Activated CD8-positive, alpha-beta T cell treated with anti-CD3 and anti-CD28 coated beads, Interleukin-2, amount 10 ng/mL, durations not matched to agents 7 days and 5 days (primary cell): ENCODE measurements at places on chromosomes 1 and 21. TPM values are rescaled to one million over a fixed set of nuclear protein-coding genes. Genes with fewer than 3 reads are reported as not detected.

Gene S100A7A
- total RNA-seq = not detected

Gene SORT1
- 14.0 TPM for total RNA-seq

Gene LCA5L
- total RNA-seq = 0.47 TPM

Gene HCRTR1
- total RNA-seq = not detected

Gene SPRR2D
- total RNA-seq = not detected

Gene PDZK1
- total RNA-seq = 0.34 TPM

Gene BTBD19
- total RNA-seq = 4.5 TPM

Gene RGS18
- 0.40 TPM for total RNA-seq

Gene THEM4
- 29.8 TPM for total RNA-seq

Gene ZNF648
- not detected for total RNA-seq

Gene ALDH9A1
- total RNA-seq = 48.2 TPM

Gene PGLYRP4
- not detected for total RNA-seq

Gene RAVER2
- total RNA-seq = 0.70 TPM

Gene STMN1
- total RNA-seq = 781 TPM

Gene C2CD2
- total RNA-seq = 5.5 TPM

Gene VAV3
- total RNA-seq = 5.2 TPM

Gene OR2M3
- not detected for total RNA-seq

Gene DCDC2B
- total RNA-seq = not detected

Gene TENT5C
- 20.7 TPM for total RNA-seq

Gene SLC1A7
- not detected for total RNA-seq

Gene MRAP
- not detected for total RNA-seq

Gene ADAMTS5
- not detected for total RNA-seq

Gene TRIM17
- 2.8 TPM for total RNA-seq

Gene KRTAP7-1
- not detected for total RNA-seq

Gene NBPF6
- total RNA-seq = not detected

Gene IL20
- total RNA-seq = not detected

Gene HOOK1
- 6.2 TPM for total RNA-seq

Gene LMX1A
- total RNA-seq = not detected

Gene EVA1C
- 3.5 TPM for total RNA-seq

Gene CBS
- total RNA-seq = 55.2 TPM

Gene LY9
- 24.7 TPM for total RNA-seq

Gene FGR
- total RNA-seq = 0.08 TPM

Gene WLS
- total RNA-seq = not detected

Gene HRNR
- not detected for total RNA-seq

Gene OR6K3
- not detected for total RNA-seq

Gene CD1B
- total RNA-seq = not detected

Gene VANGL2
- total RNA-seq = not detected

Gene KCNJ15
- total RNA-seq = not detected

Gene KISS1
- not detected for total RNA-seq

Gene PLXNA2
- 0.84 TPM for total RNA-seq

Gene SGIP1
- not detected for total RNA-seq

Gene DAB1
- total RNA-seq = 0.18 TPM

Gene CRYAA
- total RNA-seq = not detected

Gene DDX59
- 24.1 TPM for total RNA-seq

Gene SESN2
- 12.5 TPM for total RNA-seq
